ENCODE measurements at places on chromosomes 5 and 9.
A peak's percentile ranks its signal among the peaks of the same experiment; 100 is the strongest.

DNA sequence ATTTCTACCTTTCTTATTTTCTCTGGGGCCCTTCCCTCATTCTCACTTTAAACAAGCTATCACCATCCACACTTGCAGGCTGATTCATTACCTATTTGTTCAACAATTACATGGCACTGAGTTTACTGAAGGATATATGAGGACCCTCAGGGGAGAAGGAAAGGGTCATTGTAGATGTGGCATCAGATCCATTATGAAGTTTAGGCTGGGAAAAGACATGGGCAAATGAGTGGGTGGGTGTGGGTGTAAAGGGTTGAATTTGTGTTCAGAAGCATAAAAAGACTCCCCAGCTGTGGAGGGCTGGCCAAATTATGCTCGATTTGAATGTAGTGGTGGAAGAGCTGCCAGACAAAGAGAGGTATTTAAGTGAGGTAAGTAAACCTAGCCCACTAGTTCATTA lies 55.9 kb upstream of the MTAP start:
- no peak for DNase-seq

GRCh38 chr5:53927668-53928247 lies 367.3 kb downstream of the NDUFS4 start:
- DNase-seq: no peak

- no peak for DNase-seq
Measured at GRCh38 chr5:14467251-14467650, 114.3 kb upstream of the OTULINL start.

GRCh38 chr9:121266906-121267650 lies 884 bp upstream of the GSN start:
- no peak for DNase-seq

- no peak for DNase-seq
Measured at GRCh38 chr9:5288591-5288990, 15.9 kb downstream of the RLN2 start.

GRCh38 chr9:1875251-1875851 lies 139.8 kb upstream of the SMARCA2 start:
- no peak for DNase-seq

DNA sequence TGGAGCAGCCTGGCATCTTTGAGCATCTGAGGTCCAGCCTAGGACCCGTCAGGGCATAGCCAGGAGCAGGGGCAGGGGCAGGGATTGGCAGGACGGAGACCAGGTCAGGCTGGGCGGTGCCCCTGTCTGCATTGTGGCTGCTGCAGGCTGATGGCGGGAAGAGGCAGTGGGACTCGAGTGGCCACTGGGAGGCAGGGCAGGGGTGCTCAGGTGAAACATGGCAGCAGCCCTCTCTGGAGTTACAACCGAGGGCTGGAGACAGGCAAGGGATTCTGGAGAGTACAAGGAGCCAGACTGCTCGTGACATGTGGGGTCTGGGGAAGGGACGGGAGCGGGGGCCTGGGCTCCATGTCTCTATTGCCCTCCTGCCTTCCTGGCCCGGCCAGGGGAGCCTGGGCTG lies 97.4 kb upstream of the RAPGEF1 start:
- DNase-seq: no peak

GRCh38 chr5:42908086-42908485 lies 96.4 kb upstream of the SELENOP start:
- DNase-seq: no peak

- no peak for DNase-seq
Measured at GRCh38 chr9:89606049-89606623, 1.3 kb downstream of the GADD45G start.

DNA sequence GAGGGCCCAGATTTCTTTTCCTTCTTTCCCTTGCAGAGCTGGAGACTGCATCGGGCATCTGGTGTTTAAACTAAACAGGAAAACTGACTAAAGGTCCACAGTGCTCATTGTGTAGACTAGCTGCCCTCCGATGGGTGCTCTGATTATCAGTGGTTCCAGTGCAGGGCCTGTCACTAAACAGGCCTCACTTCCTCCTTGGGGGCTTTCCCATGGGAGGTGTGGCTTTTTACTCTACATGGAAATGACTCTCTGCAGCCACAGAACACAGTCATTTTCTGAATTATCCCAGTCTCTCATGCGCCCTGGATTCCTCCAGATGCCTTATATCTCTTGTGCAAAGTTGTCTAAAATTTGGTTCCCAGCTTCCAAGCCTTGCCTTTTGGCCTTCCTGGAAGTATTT lies 199.2 kb downstream of the TRIO start:
- DNase-seq: no peak

GRCh38 chr5:120692325-120692724 lies 228.2 kb downstream of the PRR16 start:
- DNase-seq: no peak

DNA sequence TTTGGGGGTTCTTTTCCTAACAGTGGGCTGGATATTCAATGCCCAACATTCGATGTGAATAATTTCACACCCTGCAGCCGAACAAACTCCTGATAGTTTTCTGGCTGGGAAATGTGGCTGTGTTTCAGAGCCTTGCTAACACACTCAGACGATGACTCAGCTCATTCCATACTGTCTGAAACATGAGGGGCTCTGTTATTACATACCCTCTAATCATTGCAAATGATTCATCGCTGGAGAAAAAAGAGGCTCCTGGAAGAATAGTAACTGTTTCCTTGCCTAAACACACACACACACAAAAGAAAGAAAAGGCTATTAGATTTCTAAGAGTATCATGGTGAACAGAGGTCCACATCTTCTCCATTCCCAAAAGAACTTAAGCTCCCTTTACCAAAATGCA lies 75.8 kb downstream of the OXCT1 start:
- no peak for DNase-seq

DNA sequence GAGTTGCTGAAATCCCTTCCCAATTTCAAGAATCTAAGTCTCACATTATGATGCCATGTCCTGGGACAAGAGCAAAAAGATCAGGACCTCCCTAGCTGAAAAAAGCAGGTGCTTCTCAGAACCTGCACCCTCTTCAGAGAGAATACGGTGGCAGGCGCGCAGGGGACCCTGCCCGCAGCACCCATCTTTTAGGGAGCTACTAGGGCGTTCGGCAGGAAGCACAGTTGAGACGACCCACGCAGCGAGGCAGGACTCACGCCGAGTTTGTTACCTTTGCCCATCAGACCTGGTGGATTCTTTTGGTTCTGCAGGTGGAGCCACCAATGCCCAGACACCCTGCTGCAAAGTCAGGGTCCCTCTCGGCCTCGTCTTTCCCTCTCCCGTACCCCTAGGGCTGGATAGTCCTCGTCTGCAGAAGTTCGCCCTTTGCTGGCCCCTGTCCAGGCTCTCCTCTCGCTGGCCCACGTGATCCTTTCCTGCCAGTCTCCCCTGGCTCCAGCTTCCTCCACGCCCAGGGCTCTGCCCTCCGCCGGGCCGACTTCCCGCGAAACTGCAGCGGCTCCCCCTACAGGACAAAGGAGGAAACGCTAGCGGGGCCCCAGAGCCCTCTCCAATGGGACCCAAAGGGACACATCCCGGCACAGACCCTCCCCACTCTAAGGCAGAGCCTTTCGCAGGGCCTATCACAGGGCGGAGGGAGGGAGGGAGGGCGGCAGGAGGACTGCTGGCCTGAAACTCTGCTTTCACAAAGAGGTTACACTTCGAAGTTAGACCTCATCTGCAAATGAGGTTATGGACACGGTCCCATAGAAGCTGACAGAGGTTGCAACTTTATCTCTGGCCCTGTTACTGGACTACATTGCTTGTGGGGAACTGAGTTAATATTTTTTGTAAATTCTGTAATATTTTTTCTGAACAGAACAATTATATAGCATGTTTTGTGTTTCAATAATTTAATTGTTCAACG lies 28.8 kb downstream of the TMEM174 start:
- DNase-seq: peak; percentile 35

DNA sequence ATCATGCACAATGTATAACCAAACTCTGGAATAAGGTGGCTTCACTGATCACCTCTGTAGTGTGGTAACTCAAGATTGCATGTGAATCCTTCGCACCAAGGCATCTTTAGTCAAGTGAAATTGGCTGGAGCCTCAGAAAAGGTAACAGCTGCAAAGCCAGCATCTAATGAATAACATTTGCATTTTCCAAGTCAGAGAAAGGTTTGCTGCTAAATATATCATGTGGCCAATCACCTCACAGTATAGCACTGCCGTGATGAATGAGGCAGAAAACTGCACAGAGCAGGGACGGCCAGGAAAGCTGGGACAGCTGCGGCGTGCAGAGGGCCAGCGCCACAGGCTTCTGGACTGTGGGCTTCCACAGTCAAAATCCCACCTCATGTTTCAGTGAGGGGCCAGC lies 18.5 kb downstream of the MRPS27 start:
- DNase-seq: no peak

GRCh38 chr9:86134361-86134760 lies 35.0 kb upstream of the GOLM1 start:
- DNase-seq: no peak

DNA sequence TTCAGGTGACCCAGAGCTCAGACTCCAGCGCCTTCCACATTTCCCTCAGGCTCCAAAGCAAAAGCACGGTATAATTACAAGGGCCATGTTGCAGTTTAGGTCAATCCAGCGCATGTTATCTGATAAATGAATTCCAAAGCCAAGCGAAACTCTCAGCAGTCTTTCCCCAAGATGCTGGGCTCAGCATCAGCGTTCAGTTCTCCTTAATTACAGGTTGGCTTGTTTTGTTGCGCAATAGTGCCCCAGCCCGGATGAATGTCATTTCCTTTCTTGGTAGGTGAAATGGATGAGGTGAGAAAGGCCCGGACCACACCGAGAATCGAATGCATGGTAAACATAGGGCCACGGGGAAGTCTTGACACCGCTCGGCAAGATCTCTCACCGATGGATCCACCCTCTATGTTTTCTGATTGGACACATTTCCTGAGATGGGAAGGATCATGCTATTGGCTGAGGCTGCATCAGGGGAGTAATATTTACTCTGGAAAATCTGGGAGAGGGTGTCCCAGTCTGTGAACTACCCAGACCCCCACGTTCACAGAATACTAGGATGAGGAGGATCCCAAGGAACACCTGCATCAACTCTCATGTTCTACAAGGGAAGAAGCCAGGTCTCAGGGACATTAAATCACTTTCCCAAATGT lies 221.2 kb upstream of the ANKRD55 start:
- DNase-seq: no peak

DNA sequence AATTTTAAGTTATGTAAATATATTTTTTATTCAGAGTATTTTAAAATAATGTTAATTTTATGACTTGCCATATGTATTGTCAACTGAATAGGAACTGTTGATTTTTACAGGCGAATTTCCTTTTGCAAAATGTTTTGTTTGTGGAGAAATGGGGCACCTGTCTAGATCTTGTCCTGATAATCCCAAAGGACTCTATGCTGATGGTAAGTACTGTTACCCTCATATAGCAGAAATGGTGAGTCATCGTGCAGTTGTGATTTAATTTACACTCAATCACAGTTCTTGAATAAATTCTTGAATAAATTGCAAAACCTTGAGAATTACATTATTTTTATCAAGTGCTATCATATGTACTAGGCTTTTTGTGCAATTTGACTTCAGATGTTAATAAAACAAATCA lies 7.4 kb downstream of the ZCCHC9 start:
- no peak for DNase-seq

DNA sequence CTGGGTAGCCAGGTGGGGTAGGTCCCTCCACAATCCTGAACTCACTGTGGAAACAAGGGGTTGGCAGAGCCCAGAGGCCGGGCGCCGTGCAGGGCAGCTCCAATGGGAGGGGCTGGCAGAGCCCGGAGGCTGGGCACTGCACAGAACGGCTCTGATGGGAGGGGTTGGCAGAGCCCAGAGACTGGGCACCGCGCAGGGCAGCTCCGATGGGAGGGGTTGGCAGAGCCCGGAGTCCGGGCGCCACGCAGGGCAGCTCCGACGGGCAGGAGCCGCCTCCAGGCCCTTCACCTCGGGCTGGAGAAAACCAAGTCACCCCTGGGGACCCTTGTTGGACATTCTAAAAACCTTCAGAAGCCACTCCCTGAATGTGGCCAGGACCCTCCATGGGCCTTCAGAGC lies 9.3 kb downstream of the NACC2 start:
- no peak for DNase-seq

GRCh38 chr9:83432877-83433550 lies 105.2 kb downstream of the FRMD3 start:
- DNase-seq: no peak

- DNase-seq: no peak
Measured at GRCh38 chr9:84513979-84514378, 155.6 kb upstream of the NTRK2 start.

DNA sequence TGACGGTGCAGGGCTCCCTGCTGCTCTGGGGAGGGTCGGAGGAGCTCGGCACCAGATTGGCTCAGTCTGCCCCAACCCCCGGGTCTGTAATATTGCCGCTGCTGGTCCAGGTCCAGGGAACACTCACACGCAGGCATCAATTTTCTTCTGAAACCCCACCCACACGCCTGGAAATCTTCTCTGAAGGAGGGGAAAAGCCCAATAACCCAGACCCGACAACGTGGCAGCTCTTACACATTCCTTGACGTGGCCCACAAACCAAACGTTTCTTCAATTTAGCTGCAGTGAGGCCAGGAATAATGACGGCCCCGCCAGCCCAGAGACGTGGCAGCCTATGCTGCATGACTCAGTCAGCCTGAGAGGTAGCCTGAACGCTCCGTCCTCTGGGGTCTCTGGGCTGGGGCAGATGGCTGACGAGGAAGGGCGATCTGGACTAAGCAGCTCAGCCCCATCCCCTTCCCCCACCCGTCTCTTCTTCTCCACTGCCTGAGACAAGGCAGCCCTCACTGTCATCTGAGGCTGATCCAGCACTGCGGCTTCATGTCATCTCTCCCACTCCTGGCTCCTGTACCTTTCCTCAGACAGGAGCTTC lies 9.9 kb upstream of the SPARC start:
- no peak for DNase-seq

DNA sequence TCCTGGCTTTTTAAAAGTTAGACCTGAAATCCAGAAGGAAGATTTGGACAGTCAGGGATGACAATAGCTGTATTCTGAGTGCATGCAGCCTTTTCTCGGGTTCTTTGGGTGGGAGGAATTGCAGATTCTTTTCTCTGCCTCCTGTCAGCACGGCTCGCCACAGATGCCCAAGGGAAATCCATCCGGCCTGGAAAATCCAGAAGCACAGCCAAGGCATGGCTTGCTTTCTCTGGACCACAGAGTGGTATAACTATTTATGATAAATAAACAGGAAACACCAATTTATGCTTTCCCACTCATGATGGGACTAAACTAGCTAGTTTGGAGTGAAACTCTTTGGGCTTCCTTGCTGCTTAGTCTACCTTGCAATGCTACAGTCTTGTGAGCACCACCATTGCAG lies 59.1 kb downstream of the C9orf152 start:
- DNase-seq: no peak

GRCh38 chr5:133527311-133527710 lies 85.0 kb downstream of the FSTL4 start:
- DNase-seq: no peak

GRCh38 chr9:93815677-93816076 lies 139.5 kb downstream of the BARX1 start:
- no peak for DNase-seq

- no peak for DNase-seq
Measured at GRCh38 chr5:76111477-76112174, 28.4 kb downstream of the SV2C start.

- no peak for DNase-seq
Measured at GRCh38 chr9:122865300-122865699, 36.9 kb upstream of the PDCL start.
